Lung (tissue), 17 donors: ENCODE measurements at places on chromosomes 11 and 22.

DNA sequence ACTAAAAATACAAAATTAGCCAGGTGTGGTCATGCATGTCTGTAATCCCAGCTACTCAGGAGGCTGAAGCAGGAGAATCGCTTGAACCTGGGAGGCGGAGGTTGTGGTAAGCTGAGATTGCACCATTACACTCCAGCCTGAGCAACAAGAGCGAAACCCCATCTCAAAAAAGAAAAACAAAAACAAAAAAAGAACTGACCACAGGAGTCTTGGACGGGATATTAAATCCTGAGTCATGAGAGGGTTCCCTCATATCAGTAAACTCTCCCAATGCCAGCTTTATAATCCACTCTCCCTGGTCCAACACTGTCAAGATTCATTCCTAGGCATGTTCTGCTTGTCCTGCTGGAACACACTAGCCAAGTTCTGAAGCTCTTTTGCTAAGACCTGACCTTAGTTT, 61.5 kb upstream of the EP300 start:
- DNase-seq = no peak

- DNase-seq = no peak
Measured at GRCh38 chr11:60165951-60166350, 16.9 kb downstream of the MS4A6A start.

DNA sequence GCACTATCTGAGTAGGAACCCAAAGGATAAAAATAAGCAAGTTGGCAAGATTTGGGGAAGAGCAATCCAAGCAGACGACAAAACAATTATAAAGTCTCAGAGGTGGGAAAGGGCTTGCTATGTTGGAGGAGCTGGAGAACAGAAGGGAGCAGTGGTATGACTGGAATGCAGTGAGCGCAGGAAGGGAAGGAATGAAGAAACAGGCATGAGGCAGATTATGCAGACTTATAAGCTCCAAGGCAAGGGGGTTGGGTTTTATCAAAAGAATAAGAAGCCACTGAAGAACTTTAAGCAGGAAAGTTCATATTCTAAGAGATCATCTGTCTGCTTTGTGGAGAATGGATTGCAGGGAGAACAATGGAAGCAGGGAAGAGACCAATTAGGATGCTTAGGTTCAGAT, 31.7 kb downstream of the PGM2L1 start:
- no peak for DNase-seq

- peak; percentile 62 for DNase-seq
Measured at GRCh38 chr11:68658661-68659060, 25.7 kb upstream of the GAL start.

GRCh38 chr11:111992206-111992855, 32.9 kb upstream of the DLAT start:
- DNase-seq = peak; percentile 60
